ENCODE measurements at places on chromosomes 7 and 10. TPM values are rescaled to one million over a fixed set of nuclear protein-coding genes. Genes with fewer than 3 reads are reported as not detected.
A peak's percentile ranks its signal among the peaks of the same experiment; 100 is the strongest.

GRCh38 chr7:134562136-134562535 lies 13.2 kb downstream of the AKR1B15 start:
- peaks cover 7% of the 10 kb centered on the region for H3K36me3 ChIP-seq
- DNase-seq, result no peak
- no peak overlapping the region for H3K4me3 ChIP-seq
- peaks cover 16% of the 10 kb centered on the region for H3K4me1 ChIP-seq
- H3K27me3 ChIP-seq, result no peaks in the 10 kb centered on the region

DNA sequence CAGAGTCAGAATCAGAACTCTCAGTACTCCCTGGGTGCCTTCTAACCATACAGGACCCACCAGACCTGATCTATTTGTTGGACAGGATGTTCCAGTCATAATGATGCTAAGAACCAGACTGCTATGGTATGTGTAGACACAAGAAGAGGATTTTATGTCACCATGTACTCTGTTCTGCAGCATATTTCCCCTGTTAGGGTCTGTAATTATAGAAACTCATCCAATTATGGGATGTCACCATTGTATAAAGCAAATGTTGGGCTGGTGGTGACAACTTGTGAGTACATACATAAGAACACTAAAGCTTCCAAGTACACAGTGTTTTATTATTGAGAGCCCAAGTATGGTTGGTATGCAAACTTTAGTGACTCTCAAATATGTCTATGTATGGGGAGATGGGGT lies 67.1 kb upstream of the AGBL3 start:
- peaks cover 41% of the 10 kb centered on the region for H3K36me3 ChIP-seq
- peaks cover 37% of the 10 kb centered on the region for H3K4me1 ChIP-seq
- H3K27me3 ChIP-seq, result no peaks in the 10 kb centered on the region
- peak overlapping the region; percentile 30 for H3K4me3 ChIP-seq

The ZNF804B gene
- total RNA-seq, result 0.07 TPM

The UPK3B gene
- 11.2 TPM for total RNA-seq

DNA sequence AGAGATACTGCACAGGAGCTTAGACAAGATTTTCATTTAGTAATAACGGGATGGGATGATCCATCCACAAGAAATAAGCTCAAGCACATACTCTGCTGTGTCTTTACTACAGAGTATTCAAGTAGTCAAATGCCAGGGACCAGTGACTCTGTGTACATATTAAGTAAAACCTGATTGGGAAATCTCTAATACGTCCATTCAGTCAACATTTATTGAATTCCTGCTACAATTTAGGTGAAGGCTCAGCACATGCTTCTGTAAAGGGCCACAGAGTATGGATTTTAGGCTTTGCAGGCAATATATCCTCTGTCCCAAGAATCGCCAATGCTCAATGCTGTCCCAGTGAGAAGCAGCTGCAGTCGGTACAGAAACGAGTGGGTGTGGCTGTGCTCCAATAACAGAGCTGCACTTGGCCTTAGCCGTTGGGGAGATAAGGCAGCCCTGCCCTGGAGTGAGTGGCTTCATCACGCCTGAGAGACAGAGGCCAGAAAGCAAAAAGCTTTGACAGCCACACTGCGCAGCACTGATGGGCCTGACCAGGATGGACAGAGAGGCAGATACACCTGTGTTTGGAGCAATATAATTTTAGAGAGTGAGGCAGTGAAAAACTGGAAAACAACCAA lies 186.8 kb downstream of the PARD3 start:
- H3K4me3 ChIP-seq, result no peak overlapping the region
- peaks cover 27% of the 10 kb centered on the region for H3K4me1 ChIP-seq
- peak overlapping the region; percentile 20 for H3K27ac ChIP-seq
- H3K27me3 ChIP-seq, result no peaks in the 10 kb centered on the region

- no peak overlapping the region for H3K4me3 ChIP-seq
- H3K27me3 ChIP-seq, result no peaks in the 10 kb centered on the region
- H3K27ac ChIP-seq, result no peak overlapping the region
- H3K36me3 ChIP-seq, result peaks cover 38% of the 10 kb centered on the region
- no peak for DNase-seq
Measured at GRCh38 chr7:139635526-139636302, 112.2 kb downstream of the CLEC2L start.

GRCh38 chr7:64793106-64793755 lies 997 bp upstream of the ZNF138 start:
- H3K27ac ChIP-seq, result peak overlapping the region; percentile 99
- H3K4me1 ChIP-seq, result peaks cover 7% of the 10 kb centered on the region
- H3K27me3 ChIP-seq, result no peaks in the 10 kb centered on the region
- peak overlapping the region; percentile 49 for H3K4me3 ChIP-seq
- peaks cover 15% of the 10 kb centered on the region for H3K36me3 ChIP-seq

The GALNT17 gene
- 21.9 TPM for total RNA-seq

GRCh38 chr10:79413196-79413595 lies 32.2 kb downstream of the ZCCHC24 start:
- peaks cover 20% of the 10 kb centered on the region for H3K4me1 ChIP-seq
- no peak for DNase-seq
- H3K27me3 ChIP-seq, result peaks cover 3% of the 10 kb centered on the region
- H3K4me3 ChIP-seq, result no peak overlapping the region
- H3K36me3 ChIP-seq, result peaks cover 8% of the 10 kb centered on the region

The DCLRE1A gene
- 9.2 TPM for total RNA-seq

DNA sequence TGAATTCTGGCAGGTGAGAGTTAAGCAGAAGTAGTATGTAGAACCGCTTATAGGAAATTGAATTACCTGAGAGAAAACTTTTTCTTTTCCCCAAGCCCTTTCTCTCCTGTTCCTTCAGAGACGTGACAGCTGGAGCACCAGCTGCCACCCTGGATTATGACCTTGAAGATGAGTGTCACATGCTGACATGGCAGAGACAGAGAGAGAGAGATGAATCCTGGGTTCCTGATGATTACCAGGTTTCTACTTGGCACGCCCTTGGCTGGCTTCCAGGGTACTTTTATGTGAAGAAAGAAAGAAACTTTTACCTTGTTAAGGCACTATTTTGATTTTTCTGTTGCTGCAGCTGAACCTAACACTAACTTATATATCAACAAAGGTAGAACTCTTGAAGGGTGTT lies 99.9 kb downstream of the GPR26 start:
- H3K27ac ChIP-seq, result peak overlapping the region; percentile 86
- DNase-seq, result no peak
- H3K4me3 ChIP-seq, result peak overlapping the region; percentile 40

The VPS26A gene
- total RNA-seq, result 56.0 TPM

The RSPH10B gene
- 0.85 TPM for total RNA-seq

DNA sequence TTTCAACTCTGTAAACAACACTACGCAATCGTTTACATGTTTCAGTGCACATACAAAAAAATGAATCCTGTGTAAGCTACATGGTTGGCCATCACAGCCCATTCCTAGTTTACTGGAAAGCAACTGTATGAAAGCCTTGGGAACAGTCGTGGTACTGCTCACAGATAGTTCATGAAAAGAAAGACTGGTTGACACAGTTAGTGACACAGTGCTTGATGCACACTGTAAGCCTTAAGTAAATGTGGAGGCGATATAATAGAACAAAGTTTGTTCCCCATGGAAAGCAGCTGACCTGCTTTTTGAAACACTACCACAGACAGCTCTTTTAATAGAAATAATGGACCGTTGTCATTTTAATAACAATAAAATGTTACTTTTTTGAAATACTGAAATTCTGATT lies 5.1 kb downstream of the CACNA2D1 start:
- H3K36me3 ChIP-seq, result no peaks in the 10 kb centered on the region
- no peak overlapping the region for H3K27ac ChIP-seq
- peaks cover 26% of the 10 kb centered on the region for H3K27me3 ChIP-seq
- H3K4me1 ChIP-seq, result peaks cover 3% of the 10 kb centered on the region
- DNase-seq, result no peak

GRCh38 chr10:22681783-22682183 lies 32.6 kb downstream of the PIP4K2A start:
- H3K27me3 ChIP-seq, result no peaks in the 10 kb centered on the region
- H3K4me3 ChIP-seq, result no peak overlapping the region
- no peak for DNase-seq
- no peak overlapping the region for H3K27ac ChIP-seq
- no peaks in the 10 kb centered on the region for H3K36me3 ChIP-seq
- H3K4me1 ChIP-seq, result peaks cover 20% of the 10 kb centered on the region

The FFAR4 gene
- 0.70 TPM for total RNA-seq

DNA sequence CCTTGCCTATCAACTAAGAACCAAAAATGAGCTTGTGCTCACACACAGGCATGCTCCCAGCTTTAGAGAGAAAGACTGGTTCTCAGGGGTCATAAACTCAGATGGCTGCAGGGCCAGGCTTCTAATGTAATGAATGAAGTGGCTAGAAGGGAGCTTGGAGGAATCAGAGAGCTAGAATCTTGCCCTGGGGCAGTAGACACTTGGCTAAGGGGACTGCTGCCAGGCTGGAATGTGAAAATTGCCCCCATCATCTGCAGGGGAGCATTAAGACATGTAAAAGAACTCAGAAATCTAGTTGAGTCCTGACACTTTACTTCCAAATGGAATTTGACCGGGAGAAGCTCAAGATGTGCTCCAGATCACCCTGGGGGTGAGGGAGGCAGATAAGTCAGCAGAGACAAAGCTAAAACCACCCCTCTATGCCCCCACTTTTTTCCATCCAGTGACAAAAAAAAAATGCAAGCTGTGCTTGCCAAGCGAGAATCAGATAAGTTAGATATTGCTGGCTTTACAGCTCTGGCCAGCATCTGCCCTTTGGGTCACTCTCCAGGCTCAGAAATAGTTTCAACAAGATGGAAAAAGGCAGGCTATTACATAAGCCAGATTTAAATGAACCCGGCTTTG lies 2.3 kb upstream of the SLC16A9 start:
- no peaks in the 10 kb centered on the region for H3K36me3 ChIP-seq
- peaks cover 19% of the 10 kb centered on the region for H3K4me1 ChIP-seq
- DNase-seq, result no peak
- peaks cover 32% of the 10 kb centered on the region for H3K27me3 ChIP-seq

- no peaks in the 10 kb centered on the region for H3K27me3 ChIP-seq
- H3K4me3 ChIP-seq, result no peak overlapping the region
- H3K27ac ChIP-seq, result no peak overlapping the region
- DNase-seq, result no peak
- H3K4me1 ChIP-seq, result peaks cover 3% of the 10 kb centered on the region
- peaks cover 14% of the 10 kb centered on the region for H3K36me3 ChIP-seq
Measured at GRCh38 chr10:49504528-49504927, 34.4 kb downstream of the ERCC6 start.

GRCh38 chr7:69245646-69246045 lies 352.6 kb upstream of the AUTS2 start:
- no peaks in the 10 kb centered on the region for H3K36me3 ChIP-seq
- H3K4me3 ChIP-seq, result no peak overlapping the region
- H3K4me1 ChIP-seq, result peaks cover 18% of the 10 kb centered on the region
- no peak overlapping the region for H3K27ac ChIP-seq

GRCh38 chr7:159091480-159092475 lies 52.9 kb downstream of the VIPR2 start:
- H3K4me3 ChIP-seq, result no peak overlapping the region
- DNase-seq, result peak; percentile 48
- no peaks in the 10 kb centered on the region for H3K36me3 ChIP-seq
- no peaks in the 10 kb centered on the region for H3K4me1 ChIP-seq
- H3K27ac ChIP-seq, result no peak overlapping the region

The CLRN3 gene
- total RNA-seq, result 6.6 TPM

- H3K27me3 ChIP-seq, result no peaks in the 10 kb centered on the region
- DNase-seq, result no peak
- peak overlapping the region; percentile 91 for H3K27ac ChIP-seq
- peaks cover 20% of the 10 kb centered on the region for H3K4me1 ChIP-seq
- H3K36me3 ChIP-seq, result peaks cover 25% of the 10 kb centered on the region
Measured at GRCh38 chr10:58360412-58361004, 24.7 kb upstream of the TFAM start.

DNA sequence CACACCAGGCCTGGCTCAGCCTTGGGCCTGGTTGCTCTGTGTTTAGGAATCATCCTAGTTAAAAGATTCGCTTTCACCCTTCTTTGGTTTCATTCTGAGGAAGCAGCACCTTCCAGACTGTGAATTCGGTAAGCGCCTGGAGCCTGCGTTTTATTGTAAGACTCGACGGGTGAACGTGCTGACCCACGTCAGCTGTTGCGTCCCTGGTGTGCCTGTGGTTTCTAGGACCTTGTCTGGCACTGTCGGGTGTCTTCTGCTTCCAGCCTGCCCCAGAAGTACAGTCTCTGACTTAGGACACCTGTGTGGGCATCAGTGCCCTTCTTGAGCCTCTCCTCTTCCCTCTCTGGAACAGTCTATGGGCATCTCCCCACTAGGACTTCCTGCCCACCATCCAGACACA lies 26.3 kb downstream of the MKI67 start:
- no peaks in the 10 kb centered on the region for H3K4me1 ChIP-seq
- no peak overlapping the region for H3K27ac ChIP-seq
- peaks cover 28% of the 10 kb centered on the region for H3K36me3 ChIP-seq
- no peak overlapping the region for H3K4me3 ChIP-seq
- DNase-seq, result no peak

DNA sequence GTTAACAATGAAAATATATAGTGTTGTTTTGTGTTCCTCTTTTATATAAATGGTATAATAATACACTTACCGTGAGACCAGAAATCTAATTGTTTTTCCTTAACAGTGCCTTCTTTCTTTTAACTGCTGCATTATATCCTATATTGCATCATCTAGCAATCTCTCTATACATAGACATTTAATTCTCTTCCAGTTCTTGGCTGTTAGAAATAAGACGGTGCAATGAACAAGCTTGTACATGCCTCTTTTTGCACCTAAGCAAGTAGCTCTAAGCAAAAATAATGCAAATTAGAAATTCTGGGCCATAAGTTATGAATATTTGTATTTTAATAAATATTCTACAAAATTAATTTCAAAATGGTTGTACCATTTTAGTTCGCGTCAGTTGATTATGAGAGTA lies 55.9 kb upstream of the AHR start:
- no peaks in the 10 kb centered on the region for H3K36me3 ChIP-seq
- no peak for DNase-seq
- no peaks in the 10 kb centered on the region for H3K27me3 ChIP-seq
- H3K4me3 ChIP-seq, result no peak overlapping the region

DNA sequence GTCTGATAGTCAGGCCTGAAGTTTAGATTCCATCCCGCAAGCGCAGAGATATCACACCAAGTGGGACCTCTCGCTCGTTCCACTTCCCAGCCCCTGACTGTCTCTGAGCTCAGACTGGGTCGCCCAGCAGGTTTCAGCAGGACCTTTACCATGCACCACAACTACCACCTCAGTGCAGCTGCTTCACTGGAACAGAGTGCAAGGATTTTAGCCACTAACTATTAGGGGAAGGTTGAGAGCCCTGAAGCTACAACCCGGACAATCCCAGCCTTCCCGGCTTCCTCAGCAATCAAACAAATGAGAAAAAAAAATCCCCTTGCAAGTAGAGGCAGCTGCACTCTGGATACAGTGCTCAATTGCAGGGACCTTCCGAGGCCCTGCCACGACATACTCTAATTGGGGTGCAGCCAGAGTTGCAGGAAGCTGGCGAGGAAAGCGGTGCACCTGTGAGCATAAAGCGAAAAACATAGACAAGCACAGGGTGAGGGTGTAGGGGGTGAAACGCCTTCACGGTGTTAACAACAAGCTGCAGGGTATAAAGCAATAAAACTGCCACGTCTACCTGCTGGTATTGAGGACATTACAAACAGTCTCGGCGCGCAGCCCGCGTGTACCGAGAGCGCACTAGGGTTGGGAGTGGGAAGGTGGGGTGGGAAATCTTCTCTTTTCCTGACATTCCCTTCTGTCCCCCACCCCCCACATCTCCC lies 2.6 kb upstream of the DLX6 start:
- H3K4me3 ChIP-seq, result peak overlapping the region; percentile 95
- peaks cover 4% of the 10 kb centered on the region for H3K36me3 ChIP-seq
- peaks cover 35% of the 10 kb centered on the region for H3K4me1 ChIP-seq
- no peak for DNase-seq
